Right ventricle myocardium inferior (tissue), 1 donor: ENCODE measurements at places on chromosomes 16 and 17. TPM values are rescaled to one million over a fixed set of nuclear protein-coding genes. Genes with fewer than 3 reads are reported as not detected.
A peak's percentile ranks its signal among the peaks of the same experiment; 100 is the strongest.

DNA sequence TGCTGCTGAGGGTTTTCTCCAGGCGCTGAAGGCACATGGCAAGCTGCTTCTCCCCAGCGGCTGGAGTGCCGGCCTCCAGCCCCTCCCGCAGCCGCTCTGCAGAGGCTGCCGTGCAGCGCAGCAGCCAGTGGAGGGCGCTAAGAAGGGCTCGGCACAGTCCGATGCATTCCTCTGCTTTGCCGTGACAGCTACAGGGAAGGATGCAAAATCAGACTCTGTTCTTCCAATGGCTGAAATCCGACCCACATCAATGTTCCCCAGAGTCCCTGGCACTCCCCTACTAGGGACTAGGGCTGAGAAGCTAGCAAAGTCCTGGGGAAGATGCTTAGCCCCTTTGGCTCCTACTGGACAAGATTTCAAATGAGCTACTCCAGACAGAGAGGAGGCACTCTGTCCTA, 19.0 kb downstream of the MED24 start:
- no peak for DNase-seq

Gene PNPO
- total RNA-seq: 27.8 TPM

DNA sequence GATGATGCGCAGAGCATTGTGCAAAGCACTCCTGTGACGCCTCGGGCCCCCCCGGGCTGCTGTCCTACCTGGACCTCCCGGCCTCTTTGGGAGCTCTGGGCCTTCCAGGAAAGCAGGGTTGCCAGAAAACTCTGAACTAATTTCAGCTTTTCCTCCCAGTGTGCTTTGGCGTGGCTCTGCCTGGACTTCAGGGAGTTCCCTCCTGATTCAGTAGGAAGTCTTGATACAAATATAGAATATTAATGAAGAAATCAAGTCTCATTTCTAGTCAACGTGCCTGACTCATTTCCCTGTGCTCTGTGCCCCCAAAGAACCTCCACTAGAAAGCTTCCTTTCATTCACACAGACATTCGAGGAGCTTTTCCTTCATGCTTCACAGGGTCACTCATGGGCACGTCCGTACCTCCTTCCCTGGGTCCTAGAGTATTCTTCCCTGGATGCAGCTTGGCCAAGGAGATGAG, 84.0 kb upstream of the NOL11 start:
- DNase-seq: no peak

DNA sequence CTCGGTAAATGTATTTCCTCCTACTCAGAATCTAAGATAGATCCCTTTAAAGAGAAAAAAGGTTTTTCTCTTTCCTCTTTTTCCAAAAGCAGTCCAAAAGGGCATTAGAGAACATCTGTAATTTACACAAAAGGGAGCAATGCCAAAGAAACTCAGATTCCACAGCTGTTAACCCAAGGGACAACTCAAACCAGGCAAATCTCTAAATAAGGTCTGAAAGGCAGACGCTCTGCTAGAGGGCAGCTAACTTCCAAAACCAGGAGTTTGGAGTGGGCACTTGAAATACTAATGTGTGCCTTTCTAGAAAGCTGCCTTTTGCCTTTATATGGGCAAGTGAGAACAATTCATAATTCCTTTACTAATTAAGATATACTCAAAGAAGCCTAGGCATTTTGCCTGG, 435.7 kb downstream of the ZFHX3 start:
- no peak for DNase-seq

Gene USP22
- total RNA-seq: 146 TPM

GRCh38 chr17:82247182-82247823, 18.5 kb downstream of the SLC16A3 start:
- DNase-seq: peak; percentile 55
